ENCODE measurements at places on chromosomes 16 and 17.

DNA sequence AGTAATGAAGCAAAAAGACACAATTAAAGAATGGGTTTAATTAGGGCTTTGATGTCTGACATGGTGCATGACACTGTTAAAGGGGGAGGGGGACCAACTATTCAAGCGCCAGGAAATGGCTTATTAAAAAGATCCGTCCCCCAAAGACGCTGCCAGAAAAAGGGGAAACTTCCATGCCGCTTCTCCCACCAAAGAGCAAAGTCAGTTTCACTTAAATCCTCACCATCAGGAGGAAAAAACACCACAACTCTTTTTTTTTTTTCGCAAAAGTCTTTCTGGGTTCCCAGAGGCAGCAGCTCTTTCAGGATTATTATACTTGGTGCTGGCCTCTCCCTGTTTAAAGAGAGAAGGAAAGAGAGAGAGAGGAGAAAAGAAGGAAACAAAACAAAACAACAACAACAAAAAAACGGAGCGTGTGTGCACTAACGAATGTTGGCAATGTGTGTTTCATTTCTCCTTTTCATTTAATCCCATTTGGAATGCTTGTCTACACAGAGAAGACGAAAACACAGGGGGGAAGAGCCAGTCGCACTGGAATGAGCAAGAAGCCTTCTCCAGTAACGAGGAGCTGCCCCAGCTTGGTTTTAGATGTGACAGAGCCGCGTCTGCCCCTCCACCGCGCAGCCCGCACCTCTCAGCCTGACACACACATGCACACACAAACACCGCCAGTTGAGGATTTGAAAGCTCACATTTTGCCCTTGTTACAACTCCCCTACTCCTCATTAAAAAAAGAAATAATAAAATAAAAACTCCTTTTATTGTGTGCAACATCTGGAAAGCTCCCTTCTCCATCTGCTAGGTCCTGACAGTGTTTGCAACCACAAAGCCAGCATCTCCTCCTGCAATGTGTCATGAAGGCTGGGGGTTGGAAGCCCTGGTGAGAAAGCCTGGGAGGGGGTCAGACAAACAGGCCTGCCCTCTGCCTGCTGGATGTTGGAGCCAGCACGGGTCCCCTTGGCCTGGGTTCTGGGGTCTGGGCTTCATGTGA, 32.7 kb upstream of the AXIN2 start:
- no peak for DNase-seq

DNA sequence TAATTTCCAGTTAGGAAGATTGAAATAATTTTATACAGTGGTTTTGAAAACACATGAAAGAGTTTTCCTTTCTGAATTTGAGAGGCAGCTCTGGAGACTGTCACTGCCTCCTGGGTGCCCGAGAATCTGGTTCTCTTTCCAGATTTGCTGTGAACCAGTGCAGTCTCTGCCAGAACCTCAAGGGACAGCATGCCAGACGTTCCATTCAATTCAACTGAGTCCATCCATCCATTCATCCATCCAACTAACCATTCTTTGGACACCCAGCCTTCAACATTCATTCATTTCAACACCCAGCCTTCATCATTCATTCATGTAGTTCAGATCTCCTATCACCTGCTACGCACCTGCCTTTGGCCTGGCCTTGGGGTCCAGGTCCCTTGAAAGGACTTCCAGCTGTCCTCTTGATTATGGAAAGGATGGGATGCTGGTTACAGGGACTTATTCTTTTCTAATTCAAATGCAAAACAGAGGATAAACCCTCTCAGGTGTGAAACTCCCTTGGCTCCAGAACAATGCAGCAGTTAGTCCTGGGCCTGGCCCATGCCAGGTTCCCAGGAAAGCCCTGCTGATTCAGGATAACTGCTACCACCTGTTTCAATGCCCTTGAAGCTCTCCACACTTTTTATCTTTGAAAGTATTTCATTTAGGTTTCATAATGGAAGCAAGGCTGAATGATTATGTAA, 68.7 kb downstream of the WSCD1 start:
- no peak for DNase-seq

DNA sequence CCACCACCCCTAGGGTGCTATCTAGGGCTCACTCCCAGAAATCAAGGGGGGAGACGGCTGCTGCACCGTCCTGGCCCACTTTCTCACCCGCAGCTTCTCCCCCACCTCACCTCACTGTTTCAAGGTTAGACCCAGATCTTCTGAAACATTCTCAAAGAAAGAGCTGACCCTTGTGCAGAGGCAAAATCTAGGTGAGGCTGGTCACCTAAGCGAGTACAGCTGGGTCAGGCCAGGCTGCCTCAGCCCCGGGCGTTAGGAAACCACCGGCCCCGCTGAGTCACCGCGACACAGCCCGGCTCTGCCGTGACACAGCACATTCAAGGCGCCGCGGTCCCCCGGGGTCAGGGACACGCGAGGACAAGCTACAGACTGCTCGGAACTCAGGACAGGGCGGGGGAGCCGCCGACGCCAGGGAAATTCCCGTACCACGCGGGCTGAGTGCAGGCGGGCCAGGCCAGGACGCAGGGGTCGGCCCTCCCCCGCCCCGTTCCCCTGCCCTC, 27.1 kb downstream of the GNPTG start:
- DNase-seq: no peak

DNA sequence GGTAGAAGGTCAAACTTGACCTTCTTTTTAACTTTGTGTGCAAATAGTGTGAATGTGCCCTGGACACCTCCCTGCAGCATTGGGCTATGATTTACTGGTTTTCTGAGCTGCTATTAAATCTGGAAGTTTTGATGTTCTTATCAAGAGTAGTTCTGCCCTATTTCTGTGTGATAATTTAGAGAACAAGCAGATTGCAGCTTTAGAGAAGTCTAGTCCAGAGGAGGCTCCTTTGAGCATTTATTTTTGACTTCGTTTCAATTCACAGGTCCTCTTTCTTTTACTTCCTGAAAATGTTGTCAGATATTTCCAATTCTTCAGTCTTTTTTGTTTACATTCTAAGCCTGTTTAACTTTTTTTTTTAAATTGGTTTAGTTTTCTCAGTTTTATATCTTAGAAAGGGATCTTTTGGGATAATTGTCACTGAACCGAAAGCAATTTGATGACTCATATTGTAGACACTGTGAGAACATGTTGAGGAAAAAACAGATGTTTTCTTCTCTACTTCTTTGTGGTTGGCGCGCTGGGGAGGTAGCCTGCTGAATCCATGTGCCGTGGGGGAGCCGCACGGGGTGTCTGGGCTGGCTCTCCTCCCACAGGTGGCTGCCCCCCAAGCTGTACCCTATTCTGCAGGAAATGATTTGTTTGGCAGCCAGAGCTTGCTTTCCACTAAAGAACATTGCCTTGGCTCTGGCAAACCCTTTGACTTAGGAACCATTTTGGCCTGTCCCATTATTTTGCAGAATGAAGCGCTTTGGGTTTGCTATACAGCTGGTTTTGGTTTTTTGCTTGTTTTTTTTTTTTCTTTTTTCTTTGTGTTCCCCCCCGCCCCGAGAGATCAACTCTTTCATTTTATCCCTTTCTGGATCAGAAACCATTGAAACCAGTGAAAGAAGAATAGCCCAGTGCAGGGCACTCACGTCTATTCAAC, 53.4 kb downstream of the MFSD11 start:
- DNase-seq: peak; percentile 76

DNA sequence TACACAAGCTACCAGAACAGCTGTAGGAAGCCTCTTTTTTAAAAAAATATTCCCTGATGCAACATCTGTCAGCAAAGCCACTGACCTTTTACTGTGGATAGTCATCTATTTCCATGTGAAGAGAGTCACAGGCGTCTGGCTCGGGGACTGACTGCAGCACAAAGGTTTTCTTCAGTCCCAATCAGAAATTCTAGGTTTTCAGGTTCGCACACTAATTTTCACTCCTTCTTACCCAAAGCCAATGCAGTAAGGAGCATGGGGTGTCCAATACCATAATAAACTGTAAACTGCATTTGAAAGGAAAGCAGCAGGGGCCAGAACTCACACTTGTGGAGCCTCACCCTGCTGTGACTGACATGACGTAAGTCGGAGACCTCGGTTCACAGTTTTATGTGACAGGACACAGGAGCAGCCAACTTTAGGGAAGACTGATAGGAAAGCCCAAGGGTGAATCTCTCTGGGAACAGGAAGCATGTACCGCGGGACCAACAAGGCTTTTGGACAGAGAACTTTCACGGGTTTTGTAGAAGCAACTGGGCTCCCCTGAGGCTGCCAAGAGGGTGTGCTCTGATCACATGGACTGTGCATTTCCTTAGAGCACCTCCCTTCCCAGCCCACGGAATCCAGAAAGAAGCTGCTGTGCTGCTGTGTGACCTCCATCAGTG, 9.1 kb upstream of the TMEM100 start:
- no peak for DNase-seq

- no peak for DNase-seq
Observed at GRCh38 chr16:22284637-22285036, 12.6 kb upstream of the POLR3E start.

DNA sequence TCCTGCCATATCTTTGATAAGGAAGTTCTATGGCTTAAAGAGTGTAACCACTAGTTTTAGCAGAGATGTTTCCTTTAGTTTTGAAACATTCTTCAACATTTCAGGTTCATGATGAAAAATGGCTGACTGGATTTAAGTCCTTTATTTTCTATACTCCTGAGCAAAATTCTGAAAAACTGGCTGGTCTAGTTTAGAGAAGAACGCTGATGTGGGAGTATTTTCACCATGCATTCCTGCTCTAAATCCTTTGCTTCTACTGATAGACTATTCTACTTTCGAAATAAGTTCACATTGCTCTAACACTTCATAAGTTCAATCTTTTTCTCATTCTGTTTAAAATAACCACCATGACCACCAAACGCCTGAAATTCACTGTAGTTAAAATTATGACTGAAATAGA, 281.9 kb downstream of the FTO start:
- DNase-seq: no peak

- no peak for DNase-seq
Observed at GRCh38 chr16:14140923-14141322, 69.8 kb downstream of the MRTFB start.

DNA sequence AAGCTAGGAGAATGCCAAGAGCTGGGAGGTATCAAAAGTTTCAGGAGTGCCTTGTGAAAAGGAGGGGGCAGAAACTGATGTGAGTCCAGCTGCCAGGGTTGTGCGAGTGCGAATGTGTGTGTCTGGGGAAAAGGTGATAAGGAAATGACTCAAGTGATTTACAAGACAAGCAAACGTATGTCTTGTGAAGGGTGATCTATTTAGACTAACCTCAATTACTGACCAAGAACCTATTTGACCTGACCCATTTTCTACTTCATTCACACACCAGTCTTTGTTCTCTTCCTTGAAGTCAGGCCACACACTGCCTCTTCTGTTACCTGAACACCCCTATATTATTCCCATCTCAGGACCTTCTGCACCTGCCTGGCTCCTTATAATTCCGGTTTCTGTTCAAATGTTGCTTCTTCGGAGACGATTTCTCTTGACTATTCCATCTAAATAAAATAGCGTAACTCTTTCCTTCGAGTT, 1.0 kb downstream of the GDE1 start:
- DNase-seq: no peak

GRCh38 chr16:55735120-55735781, 79.5 kb downstream of the SLC6A2 start:
- no peak for DNase-seq

GRCh38 chr17:9763643-9764042, 27.7 kb downstream of the DHRS7C start:
- no peak for DNase-seq

GRCh38 chr17:41678907-41679739, 9.6 kb upstream of the EIF1 start:
- DNase-seq: no peak

- DNase-seq: no peak
Observed at GRCh38 chr16:2858245-2859025, 465 bp upstream of the PRSS22 start.

DNA sequence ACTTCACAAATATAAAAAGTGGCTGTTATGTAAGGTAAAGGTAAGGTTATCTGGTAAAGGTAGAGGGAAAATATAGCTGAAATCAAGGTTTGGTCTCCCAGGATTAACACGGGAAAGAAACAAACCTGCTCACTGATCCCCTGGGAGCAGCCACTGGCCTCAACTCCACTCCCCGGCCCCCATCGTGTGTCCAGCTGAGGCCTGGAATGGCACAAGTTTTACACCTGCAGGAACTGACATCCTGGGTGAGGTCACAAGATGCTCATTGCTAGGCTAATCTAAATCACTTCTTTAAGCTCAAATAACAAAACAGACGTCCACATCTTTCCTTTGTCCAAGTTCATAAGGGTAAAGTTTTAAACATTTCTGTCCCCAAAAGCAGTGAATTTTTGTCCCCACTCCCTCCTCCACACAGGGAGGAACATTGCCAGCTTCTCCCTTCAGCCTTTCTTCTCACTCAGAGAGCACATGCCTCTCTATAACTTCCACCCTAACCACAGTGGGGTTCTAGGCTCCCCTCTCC, 46.3 kb downstream of the ERN1 start:
- no peak for DNase-seq

DNA sequence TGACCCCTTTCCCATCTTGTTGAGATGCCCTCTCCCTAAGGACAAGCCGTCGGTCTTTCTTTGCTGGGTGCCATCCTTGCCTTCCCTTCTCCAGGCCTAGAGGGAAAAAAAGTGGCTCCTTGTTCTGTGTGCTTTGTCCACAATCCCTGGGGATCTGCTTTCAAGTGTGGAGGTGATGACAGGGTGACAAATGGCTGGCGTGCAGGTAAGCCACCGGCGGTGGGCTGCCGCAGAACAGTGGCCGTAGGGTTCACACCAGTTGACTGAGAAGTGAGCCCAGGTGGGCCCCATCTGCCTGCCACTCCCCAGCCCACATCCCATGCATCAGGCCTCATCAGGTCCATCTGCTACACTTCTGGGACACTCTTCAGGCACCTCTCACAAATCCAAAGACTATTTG, 11.4 kb upstream of the CALB2 start:
- DNase-seq: no peak

DNA sequence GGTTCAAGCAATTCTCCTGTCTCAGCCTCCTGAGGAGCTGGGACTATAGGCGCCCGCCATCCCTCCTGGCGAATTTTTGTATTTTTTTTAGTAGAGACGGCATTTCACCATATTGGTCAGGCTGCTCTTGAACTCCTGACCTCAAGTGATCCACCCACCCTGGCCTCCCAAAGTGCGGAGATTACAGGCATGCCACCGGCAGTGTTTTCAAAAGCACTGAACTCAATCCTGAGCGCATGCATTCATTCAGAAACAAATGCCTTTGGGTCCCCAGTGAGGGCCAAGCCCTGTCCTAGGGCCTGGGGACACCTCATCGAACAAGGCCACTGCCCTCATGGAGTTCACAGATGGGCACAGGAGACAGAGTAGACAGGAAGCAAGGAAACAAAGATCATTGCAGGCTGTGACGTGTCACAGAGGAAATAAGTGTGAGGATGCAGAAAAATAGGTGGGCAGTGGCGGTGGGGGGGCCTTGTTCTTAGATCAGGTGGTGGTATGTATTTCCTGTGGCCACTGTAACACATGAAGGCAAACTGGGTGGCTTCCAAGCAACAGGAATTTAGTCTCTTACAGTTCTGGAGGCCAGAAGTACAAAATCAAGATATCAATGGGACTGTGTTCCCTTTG, 12.5 kb downstream of the TMEM114 start:
- DNase-seq: no peak
